ENCODE measurements at places on chromosomes 2 and 18. TPM values are rescaled to one million over a fixed set of nuclear protein-coding genes. Genes with fewer than 3 reads are reported as not detected.

The ST6GAL2 gene
- total RNA-seq = not detected

The RAB17 gene
- total RNA-seq = not detected

The TFCP2L1 gene
- total RNA-seq = not detected

The FAHD2A gene
- 50.7 TPM for total RNA-seq

The AQP4 gene
- not detected for total RNA-seq

The ELOA2 gene
- total RNA-seq = not detected

The MYO5B gene
- total RNA-seq = 0.12 TPM

The FLACC1 gene
- 0.84 TPM for total RNA-seq

The OR6B2 gene
- not detected for total RNA-seq

The BBS5 gene
- 2.2 TPM for total RNA-seq

The TRIM43 gene
- not detected for total RNA-seq

- H3K36me3 ChIP-seq = peaks cover 42% of the 10 kb centered on the region
- no peak overlapping the region for H3K27ac ChIP-seq
These were observed 40.6 kb downstream of the ZRANB3 start for GRCh38 chr2:135490376-135490775.

GRCh38 chr2:197198890-197199289 lies 111.7 kb downstream of the ANKRD44 start:
- peaks cover 86% of the 10 kb centered on the region for H3K4me1 ChIP-seq
- no peaks in the 10 kb centered on the region for H3K27me3 ChIP-seq
- peak overlapping the region; percentile 83 for H3K4me3 ChIP-seq
- peak; percentile 93 for DNase-seq

DNA sequence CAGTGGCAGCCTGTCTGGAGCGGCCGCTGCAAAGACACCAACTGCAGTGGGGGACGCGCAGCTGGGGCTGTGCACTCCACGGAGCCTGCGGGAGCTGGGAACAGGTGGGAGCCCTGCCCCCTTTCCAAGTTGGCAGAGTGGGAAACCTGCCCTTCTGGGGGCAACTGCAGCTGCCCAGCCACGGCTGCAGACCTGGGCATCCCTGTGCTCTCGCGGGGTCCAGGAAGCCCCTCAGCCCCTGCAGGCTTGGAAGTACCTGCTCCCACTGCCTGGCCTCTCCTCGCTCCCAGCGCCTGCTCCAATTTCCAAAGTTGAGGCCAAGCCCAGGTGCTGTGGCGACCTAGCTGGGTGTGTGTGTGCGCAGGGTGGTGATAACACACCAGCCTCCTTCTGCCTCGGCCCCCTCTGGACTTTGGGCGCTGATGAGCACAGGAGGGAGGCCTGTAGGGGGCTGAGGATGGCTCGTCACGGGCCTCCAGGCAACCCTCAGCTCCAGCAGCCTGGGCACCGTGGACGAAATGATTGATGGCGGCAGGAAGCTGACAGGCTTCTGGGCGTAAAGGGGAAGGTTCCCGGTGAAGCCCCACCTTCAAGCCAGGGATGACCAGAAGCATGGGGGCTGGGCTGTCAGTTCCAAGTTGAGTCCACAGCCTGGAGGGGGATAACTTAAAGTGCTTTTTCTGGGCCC lies 76.9 kb downstream of the PTPN4 start:
- H3K27me3 ChIP-seq = no peaks in the 10 kb centered on the region
- no peak for DNase-seq
- peaks cover 47% of the 10 kb centered on the region for H3K4me1 ChIP-seq
- H3K27ac ChIP-seq = no peak overlapping the region
- no peak overlapping the region for H3K4me3 ChIP-seq
- peaks cover 1% of the 10 kb centered on the region for H3K36me3 ChIP-seq

- H3K27me3 ChIP-seq = no peaks in the 10 kb centered on the region
- H3K4me3 ChIP-seq = no peak overlapping the region
- H3K4me1 ChIP-seq = peaks cover 11% of the 10 kb centered on the region
- H3K27ac ChIP-seq = no peak overlapping the region
These were observed 215.3 kb downstream of the ZFP36L2 start for GRCh38 chr2:43011158-43011491.

GRCh38 chr2:63056107-63057050 lies 5.7 kb downstream of the OTX1 start:
- H3K27me3 ChIP-seq = peaks cover 79% of the 10 kb centered on the region
- peak overlapping the region; percentile 30 for H3K4me3 ChIP-seq
- H3K27ac ChIP-seq = no peak overlapping the region
- DNase-seq = peak; percentile 37
- H3K36me3 ChIP-seq = no peaks in the 10 kb centered on the region

DNA sequence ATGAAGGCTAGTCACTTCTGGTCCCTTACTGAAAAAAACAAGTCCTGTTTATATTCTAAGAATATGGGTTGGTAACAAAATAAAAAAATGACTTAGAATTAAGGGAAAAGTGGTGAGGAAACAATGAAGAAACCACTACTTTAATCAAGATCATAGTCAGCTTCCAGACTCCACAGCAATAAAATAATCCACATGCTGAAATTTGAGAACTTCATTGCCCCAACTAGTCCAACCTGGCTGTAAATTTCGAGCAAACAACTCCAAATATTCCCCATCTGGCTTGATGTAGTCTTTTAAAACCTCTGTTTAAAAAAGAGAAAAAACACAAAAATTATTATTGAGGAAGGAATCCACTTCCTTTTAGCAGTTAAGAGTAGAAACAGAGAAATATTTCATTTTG lies 32.5 kb downstream of the METTL4 start:
- no peaks in the 10 kb centered on the region for H3K27me3 ChIP-seq
- no peaks in the 10 kb centered on the region for H3K4me1 ChIP-seq
- DNase-seq = no peak

- DNase-seq = no peak
- H3K4me3 ChIP-seq = no peak overlapping the region
- H3K27me3 ChIP-seq = no peaks in the 10 kb centered on the region
- peaks cover 74% of the 10 kb centered on the region for H3K36me3 ChIP-seq
These were observed 109.8 kb downstream of the NAT8 start for GRCh38 chr2:73532381-73532780.

GRCh38 chr2:181904022-181904632 lies 12.6 kb downstream of the ITPRID2 start:
- H3K36me3 ChIP-seq = peaks cover 41% of the 10 kb centered on the region
- DNase-seq = no peak
- H3K4me3 ChIP-seq = no peak overlapping the region
- H3K27ac ChIP-seq = no peak overlapping the region
- peaks cover 23% of the 10 kb centered on the region for H3K4me1 ChIP-seq

DNA sequence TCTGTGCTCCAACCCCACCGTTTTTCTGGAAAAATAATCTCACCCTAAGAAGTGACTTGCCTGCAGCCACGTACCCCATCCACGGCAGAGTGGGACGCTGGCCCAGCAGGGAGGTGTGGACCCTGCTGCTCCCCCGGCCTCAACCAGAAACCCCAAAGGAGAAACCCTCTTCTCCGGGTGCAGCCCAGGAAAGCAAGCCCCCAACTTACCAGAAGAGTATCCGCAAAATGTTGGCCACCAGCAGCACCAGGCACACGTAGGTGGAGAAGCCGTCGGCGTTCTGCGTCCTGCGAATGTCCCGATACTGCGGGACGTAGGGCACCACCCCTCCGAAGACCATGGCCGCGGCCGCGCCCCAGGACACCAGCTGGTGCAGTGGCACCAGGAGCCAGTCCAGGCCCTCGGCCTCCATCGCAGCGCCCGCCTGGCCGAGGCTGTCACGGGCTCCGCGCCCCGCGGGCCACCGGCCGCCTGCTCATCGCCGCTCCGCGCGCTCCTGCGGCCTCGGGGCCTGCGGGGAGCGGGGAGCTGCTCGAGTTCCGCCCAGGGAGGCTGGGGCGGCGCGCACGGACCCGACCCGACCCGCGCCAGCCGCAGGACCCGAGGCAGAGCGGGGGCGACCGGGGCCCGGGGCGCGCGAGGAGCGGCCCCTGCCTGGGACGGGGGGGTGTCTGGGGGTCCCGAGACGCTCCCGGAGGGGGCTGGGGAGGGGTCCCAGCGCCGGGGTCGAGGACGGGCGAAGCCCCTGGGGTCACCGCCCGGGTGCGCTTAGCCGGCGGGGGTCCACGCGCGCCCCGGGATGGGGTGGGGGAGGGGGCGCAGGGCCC lies 725 bp downstream of the SLC66A2 start:
- DNase-seq = no peak
- H3K36me3 ChIP-seq = peaks cover 8% of the 10 kb centered on the region
- H3K4me1 ChIP-seq = peaks cover 37% of the 10 kb centered on the region
- H3K4me3 ChIP-seq = peak overlapping the region; percentile 78
- no peaks in the 10 kb centered on the region for H3K27me3 ChIP-seq

DNA sequence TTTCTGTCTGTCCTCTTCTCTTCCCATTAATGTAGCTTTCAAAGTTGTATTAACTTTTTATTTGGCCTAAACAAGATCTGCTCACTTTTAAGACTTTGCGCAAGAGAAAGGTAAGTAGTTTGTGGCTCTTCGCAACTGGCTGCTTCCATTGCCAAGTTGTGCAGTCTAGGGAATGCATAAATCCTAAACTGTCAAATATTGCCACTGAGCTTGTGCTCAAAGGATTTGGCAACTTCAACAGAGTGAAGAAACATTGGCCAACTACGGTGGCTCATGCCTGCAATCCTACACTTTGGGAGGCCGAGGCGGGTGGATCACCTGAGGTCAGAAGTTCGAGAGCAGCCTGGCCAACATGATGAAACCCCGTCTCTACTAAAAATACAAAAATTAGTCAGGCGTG lies 826.4 kb downstream of the EPHA4 start:
- H3K27ac ChIP-seq = no peak overlapping the region
- H3K4me1 ChIP-seq = no peaks in the 10 kb centered on the region
- no peak overlapping the region for H3K4me3 ChIP-seq
- no peaks in the 10 kb centered on the region for H3K27me3 ChIP-seq
- DNase-seq = no peak

DNA sequence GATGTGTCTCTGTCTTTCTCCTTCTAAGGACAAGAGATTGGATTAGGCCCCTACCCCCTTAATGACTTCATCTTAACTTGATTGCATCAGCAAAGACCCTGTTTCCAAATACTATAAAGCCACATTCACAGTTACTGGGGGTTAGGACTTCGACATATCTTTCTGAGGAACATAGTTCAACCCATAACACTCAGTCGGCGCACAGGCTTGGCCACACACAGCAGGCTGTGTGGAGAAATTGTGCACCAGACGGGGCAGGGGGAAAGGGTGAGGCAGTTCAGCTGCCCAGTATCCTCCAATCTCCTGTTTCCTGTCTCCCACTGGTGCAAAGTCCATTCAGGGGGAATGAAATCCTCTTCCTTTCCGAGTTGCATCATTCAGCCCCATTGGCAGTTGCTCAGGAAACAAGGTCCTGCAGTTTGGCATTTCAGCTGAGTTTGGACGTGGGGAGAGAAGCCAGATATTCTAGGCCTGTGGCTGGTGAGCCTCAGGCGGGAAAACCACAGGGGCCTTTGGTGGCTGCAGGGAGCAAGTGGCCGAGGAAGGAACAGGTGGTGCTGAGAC lies 9.4 kb upstream of the RAPGEF4 start:
- no peaks in the 10 kb centered on the region for H3K36me3 ChIP-seq
- H3K4me3 ChIP-seq = no peak overlapping the region
- no peak overlapping the region for H3K27ac ChIP-seq
- DNase-seq = no peak
- no peaks in the 10 kb centered on the region for H3K4me1 ChIP-seq

DNA sequence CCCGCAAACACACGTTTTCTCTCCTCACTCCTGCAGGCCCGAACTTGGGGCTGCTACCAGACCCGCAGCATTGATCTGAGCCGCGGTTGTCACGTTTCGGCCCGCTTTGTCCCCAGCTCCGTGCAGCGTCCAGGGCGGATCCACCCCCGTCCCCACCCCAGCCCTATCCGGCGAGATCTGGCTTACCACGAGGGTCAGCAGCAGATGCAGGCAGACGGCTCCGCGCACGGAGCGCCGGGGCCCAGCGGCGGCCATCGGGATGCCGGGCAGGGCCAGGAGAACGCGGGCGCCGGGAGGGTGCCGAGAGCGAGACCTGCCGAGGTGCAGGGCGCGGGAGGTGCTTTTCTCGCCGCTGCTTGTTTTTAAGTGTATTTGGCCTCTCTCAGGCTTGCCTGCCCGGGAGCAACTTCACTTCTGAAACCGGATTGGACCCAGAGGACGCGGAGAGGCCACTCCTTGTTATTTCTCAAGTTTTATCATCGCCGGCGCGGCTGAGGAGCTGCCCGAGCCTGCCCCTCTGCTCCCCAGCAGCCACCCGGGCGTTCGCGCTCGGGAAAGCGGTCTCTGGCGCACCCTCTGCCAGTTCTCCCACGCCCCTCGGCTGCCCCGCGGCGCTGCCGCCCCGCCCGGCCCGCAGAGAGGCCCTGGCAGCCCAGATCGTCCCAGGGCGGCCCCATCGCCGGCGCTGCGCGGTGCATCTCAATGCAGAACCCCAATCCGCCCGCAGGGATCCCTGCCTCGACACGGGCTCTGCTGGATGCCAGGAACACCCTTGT lies at the start of gene DSC3:
DSC3 (minus strand) TSS at position 337 of the 776 bp plus-strand sequence; CDS start at position 255, 82 bp downstream.
- peaks cover 6% of the 10 kb centered on the region for H3K4me1 ChIP-seq
- DNase-seq = no peak
- H3K36me3 ChIP-seq = peaks cover 4% of the 10 kb centered on the region

- no peaks in the 10 kb centered on the region for H3K27me3 ChIP-seq
- no peak overlapping the region for H3K27ac ChIP-seq
- no peak for DNase-seq
- no peak overlapping the region for H3K4me3 ChIP-seq
These were observed 560.6 kb downstream of the SLC4A3 start for GRCh38 chr2:220188031-220188430.

DNA sequence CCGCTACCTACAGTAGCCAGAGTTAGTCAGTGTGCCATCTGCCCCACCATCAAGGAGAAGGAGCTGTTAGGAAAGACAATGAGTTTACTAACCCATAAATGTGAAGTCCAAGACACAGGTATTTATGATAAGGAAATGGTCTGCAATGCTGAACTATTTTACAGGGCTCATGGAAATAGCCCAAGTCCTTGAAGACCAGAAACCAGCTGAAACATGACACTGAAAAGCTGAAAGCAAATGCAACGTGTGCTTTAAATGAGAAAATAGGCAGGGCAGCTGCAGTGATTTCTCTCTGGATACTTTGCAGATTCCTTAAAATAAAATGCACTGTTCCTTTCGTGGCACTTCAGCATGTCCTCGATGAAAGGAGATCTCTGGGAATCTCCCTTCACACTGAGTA lies 256.4 kb upstream of the TCF4 start:
- no peaks in the 10 kb centered on the region for H3K4me1 ChIP-seq
- no peak overlapping the region for H3K4me3 ChIP-seq
- H3K27ac ChIP-seq = no peak overlapping the region
- no peaks in the 10 kb centered on the region for H3K27me3 ChIP-seq
- DNase-seq = no peak

All from activated naive CD4-positive, alpha-beta T cell treated with anti-CD3 and anti-CD28 coated beads for 36 hours (primary cell).